ENCODE measurements at places on chromosomes 16 and 17.

- no peak for DNase-seq
Measured at GRCh38 chr16:87636741-87637140, 34.4 kb downstream of the JPH3 start.

DNA sequence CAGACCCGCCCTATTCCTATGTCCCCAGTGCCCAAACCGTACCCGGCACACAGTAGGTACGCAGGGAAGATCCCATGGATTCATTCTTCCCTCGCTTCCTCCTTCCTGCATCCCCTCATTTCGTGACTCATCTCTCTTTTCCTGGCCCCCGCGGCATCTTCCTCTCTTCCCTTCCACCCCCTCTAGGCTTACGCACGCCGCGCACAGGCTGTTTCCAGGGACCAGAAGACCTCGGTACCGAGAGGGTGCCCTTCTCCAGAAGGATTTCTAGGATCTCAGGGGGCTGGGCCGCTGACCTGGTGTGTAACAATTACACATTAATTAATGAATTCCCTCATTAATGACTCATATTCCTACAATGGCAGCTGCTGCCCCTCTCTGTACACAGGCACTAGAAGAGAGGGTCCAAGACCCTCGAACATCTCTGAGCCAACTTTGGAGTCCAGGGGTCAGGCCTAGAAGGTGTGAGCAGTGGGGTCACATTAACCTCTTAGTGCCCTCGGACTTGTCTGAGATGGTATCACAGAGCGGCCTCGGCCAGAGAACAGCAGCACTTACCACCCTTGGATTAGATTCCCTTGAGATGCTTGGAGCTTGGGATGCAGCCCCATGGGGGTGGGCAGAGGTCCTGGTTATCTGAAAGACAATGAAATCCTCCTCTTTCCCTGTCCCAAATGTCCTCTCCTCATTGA, 16.8 kb upstream of the PLLP start:
- no peak for DNase-seq

DNA sequence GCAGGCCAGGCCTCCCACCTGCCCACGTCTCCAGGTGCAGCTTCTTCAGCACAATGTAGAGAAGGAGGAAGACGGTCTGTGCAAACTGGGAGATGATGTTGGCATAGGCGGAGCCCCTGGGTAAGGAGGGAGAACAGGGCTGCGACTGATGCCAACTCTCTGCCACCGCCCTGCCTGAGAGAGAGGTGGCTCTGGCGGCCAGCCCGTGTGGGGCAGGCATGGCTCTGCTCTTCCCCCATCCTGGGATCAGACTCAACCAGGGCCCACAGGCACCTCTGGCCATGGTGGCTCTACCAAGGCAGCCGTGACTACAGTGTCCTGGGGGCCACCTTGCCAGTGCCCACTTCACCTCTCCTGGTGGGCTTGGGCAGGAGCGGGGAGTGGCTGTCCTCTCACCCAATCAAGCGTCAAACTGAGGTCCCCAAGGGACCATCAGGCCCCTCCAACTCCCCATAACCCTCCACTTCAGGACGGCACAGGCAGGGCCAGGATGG, 8.6 kb downstream of the SLC47A2 start:
- DNase-seq, result no peak

DNA sequence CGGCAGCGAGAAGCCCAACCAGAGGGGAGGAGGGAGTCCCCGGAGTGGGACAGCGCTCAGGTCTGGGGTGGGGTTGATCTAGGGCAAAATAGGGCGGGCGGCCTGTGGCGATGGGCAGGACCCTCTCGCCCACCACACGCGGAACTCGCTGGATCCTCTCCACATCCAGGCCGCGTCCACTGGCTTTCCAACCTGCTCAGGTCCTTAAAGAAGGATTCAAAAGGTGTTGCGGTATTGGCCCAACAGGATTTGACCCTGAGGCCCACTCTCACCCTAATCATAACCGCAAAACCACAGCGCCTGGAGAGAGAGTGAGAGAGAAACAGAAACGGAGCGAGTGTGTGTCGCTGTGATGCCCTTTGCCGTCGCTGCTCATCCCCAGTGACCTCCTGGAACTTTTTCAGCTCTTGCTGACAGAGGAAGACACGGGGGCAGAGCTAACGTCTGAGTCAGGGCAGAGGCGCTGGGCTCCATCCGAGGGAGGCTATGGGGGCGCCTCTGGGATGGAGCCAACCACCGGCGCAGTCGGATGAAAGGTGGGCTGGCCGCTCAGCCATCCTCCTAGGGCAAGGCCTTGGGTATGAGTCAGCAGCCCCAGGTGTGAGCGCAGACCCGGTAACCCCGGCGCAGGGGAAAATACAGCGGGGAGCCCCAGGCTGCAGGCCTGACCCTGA, 16.7 kb upstream of the OR1F1 start:
- DNase-seq, result no peak

GRCh38 chr17:39816272-39816671, 47.8 kb downstream of the IKZF3 start:
- DNase-seq, result no peak

GRCh38 chr17:8701221-8701620, 43.4 kb downstream of the CCDC42 start:
- no peak for DNase-seq

DNA sequence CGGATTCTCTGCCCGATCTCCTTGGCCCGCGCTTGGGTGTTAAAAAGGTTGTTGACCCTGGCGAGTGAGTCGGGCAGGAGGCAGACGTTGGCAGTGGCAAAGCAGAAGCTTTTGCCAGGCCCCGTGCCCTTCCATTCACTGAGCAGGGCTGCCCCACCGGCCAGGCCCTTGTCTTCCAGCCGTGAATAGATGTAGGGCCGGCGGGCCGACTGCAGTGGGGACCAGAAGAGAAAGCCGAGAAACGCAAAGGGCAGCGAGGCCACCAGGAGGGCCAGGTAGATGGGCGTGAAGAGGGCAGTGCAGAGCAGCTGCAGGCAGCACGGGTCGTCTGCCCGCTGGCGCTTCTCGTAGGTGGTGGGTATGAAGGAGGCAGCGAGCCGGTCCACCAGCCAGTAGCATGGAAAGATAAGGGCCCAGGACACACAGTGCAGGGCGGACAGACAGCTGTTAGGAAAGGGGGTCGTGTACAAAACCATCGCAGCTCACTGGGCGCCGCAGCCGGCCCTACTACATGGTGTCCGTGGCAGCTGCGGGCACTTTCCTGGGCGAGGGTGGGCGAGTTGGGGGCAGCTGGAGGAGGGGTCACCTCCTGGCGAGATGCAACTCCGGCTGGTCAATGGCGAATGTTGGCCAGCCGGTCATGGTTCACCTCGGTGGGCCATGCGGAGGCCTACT, 61.0 kb downstream of the PRMT7 start:
- no peak for DNase-seq

DNA sequence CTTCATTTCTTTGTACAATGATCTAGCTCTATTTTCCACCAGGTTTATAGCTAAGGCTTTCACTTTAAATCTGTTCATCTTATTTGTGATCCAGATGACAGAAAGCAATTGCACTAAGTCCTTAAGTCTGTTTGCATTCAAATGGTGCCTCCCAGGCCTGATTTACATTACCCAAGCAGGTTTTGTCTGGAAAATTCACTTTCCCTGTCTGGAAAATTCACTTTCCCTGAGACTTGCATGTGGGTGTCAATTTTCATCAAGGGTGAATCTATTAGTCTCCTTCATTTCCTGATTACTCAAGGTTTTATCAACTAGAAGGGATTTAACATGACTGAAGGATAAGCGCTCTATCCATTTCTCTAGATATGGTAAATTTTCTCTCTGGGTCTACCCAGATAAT, 1480.2 kb upstream of the GOT2 start:
- no peak for DNase-seq

DNA sequence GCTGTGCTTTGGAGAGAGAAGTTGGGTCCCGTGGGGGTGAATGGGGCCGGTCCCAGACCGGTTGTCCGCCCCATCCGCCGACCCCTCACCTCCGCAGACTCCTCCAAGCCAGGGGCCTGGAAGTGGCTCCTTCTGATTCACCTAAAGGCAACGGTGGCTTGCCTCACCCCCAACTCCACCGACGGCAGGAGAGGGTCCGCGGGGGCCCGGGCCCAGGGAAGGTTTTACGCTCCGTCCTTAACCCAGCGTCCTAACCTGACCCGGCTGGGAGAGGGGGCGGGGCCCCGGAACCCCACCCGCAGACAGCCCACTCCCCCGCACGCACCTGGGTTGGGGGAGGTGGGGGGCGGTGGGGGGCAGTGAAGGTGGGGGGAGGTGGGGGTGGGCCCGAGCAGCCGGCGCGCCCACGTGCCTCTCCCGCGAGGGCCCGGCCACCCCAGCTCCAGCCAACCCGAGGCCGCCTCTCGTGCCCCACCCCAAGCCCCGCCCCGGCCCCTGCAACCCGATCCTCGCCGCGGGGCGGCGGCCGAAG, 12.7 kb upstream of the CD300A start:
- DNase-seq, result peak; percentile 42

- no peak for DNase-seq
Measured at GRCh38 chr16:72937360-72937759, 110.6 kb downstream of the ZFHX3 start.

DNA sequence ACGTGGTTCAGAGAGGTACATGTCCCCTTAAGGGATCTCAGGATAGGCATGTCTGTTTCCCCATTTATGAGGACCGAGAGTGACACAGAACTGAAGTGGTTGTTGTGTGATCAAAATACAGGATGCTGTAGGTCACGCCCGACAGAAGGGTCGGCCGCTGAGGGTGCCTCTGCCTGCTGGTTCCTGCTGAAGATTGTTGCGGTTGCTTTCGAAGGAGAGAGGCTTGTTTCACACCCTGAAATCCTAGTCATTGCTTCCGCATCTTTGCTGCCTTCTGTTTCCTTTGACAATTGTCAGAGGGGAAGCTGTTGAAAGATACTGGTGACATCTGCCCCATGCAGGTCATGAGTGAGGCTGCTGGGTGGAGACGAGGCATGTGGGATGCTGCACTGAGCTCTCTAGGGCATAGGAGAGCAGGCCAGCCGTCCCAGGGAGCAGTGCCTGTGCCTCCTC, 3.8 kb upstream of the NAT9 start:
- no peak for DNase-seq

DNA sequence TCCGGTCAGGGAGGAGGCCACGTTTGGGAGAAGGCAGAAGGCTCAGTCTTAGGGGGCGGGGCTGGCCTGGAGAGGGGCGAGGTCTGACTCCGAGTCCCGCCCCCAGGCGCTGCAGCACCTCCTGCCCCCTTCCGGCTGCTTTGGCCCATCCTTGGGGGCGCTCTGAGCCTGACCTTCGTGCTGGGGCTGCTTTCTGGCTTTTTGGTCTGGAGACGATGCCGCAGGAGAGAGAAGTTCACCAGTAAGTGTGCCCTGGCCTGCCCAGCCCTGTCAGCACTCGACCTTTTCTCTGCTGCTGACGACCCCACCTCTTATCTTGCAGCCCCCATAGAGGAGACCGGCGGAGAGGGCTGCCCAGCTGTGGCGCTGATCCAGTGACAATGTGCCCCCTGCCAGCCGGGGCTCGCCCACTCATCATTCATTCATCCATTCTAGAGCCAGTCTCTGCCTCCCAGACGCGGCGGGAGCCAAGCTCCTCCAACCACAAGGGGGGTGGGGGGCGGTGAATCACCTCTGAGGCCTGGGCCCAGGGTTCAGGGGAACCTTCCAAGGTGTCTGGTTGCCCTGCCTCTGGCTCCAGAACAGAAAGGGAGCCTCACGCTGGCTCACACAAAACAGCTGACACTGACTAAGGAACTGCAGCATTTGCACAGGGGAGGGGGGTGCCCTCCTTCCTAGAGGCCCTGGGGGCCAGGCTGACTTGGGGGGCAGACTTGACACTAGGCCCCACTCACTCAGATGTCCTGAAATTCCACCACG, 1.5 kb downstream of the TNFRSF12A start:
- DNase-seq, result peak; percentile 64

DNA sequence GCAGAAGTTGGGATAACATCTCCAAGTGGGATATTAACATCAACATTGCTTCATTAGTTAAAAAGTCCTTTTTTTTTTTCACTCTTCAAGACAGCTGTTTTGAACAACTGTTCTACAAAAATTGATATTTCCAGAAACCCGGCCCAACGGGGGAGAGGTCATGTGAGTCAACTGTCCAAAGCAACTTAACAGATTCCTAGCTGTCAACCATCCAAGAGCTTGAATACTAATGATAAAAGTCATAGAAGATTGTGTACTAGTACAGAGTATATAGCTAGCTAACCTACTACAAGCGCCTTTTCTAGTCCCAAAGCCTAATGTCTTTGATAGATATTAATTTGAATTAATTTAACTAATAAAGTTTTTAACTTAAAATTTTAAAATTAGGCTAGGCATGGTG, 172.0 kb downstream of the CYB561 start:
- no peak for DNase-seq

GRCh38 chr17:40534371-40535189, 30.7 kb downstream of the CCR7 start:
- no peak for DNase-seq

- no peak for DNase-seq
Measured at GRCh38 chr16:59173408-59173831, 439.3 kb upstream of the GOT2 start.

DNA sequence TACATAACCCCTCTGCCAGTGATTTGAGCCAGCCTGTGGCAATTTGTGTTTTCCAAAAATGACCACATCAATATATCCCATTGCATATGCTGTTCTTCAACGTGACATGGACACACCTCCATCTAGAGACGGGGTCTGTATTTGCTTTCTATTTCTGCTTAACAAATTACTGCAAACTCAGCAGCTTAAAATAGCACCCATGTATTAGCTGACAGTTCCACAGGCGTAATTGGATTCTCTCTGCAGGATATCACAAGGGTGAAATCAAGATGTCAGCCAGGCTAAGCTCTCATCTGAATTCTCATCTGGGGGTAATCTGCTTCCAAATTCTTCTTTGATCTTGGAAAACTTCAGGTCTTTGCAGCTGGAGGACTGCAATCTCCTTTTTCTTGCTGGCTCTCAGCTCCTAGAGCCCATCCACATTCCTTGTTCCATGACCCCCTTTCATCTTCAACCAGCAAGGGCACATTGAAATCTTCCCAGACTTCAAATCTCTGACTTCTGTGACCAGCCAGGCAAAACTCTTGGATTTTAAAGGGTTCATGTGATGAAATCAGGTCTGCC, 8.2 kb downstream of the KRT9 start:
- no peak for DNase-seq

GRCh38 chr16:71230122-71230845, at the start of gene HYDIN:
TSS of gene HYDIN (minus strand) at chr16:71230722. CDS start at chr16:71186895, 43,827 bp downstream.
- DNase-seq, result no peak

GRCh38 chr17:28818819-28819221, 23.8 kb downstream of the FAM222B start:
- no peak for DNase-seq

DNA sequence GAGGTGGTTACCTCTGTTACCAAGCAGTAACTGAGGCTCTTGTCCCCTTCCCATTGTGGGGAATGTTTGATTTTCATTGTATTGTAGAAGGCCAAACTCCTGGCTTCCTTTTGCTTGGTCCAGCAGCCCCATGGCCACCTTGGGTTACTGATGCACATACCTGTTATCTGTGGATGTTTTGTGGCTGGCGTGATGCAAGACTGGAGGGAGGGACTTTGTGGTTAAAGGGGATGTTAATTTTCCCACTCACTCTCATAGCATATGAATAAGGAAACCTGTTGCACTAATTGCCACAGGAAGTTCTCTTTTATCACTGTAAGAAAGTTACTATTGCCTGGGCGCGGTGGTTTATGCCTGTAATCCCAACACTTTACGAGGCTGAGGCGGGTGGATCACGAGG, 168.6 kb upstream of the HS3ST4 start:
- no peak for DNase-seq
